ENCODE measurements at places on chromosomes 4 and X.
A peak's percentile ranks its signal among the peaks of the same experiment; 100 is the strongest.

GRCh38 chrX:118553042-118553710 lies 57.6 kb downstream of the DOCK11 start:
- no peak for DNase-seq

- no peak for DNase-seq
These were observed 13.4 kb upstream of the CHRNA9 start for GRCh38 chr4:40321574-40322275.

DNA sequence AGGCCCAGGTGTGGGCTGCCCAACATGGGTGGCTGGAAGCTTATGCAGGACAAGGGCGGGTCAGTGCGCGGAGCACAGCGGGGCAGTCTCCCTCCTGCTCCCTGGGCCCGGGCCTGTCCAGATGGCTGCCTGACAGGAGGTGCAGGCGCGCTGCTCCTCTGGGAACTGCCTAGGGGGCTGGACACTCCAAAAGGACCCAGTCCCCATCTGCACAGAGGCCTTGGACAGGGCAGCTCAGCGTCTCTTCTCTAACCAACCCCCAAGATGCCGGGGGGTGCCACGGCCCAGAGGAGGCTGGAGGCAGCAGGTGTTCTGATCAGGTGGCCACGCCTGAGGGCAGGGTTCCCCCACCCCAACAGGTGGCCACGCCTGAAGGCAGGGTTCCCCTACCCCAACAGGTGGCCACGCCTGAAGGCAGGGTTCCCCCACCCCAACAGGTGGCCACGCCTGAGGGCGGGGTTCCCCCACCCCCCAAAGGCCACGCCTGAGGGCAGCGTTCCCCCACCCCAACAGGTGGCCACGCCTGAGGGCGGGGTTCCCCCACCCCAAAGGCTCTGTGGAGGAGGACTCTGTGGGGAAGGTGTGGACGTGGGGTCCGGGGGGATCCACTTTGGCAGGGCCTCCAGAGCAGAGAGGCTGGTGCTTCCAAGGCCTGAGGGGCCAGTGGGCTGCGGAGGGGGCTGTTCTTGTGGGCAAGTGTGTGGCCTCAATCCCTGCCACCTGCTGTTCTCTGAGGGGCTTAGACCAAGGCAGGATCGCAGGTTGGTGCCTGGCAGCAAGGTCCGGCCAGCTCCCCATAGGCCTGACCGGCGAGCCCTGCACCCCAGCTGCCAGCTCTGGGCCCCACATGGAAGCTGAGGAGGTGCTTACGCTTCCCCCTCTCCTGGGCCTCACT lies 36.1 kb downstream of the CPLX1 start:
- no peak for DNase-seq

- DNase-seq: no peak
These were observed 167.8 kb downstream of the CFAP47 start for GRCh38 chrX:36087366-36087765.

DNA sequence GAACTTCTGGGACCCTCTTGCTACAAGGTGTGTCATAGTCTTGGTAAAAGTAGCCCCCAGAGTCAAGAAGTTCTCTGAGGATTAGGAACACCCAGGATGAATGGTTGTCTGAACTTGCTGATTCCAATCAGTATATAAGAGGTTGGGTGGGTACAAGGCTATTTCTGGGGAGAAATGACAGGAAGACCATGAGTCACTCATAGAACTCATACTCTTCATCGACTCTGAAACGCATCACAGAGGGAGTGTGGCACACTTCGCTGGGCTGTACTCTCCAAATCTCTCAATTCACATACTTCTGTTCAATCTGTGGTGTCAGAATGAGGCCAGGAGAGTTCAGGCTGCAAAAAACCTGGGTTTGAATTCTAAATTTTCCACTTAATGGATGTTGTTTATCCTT lies 193.2 kb upstream of the LEF1 start:
- DNase-seq: no peak

GRCh38 chrX:101602077-101602476 lies 15.7 kb downstream of the ARMCX6 start:
- no peak for DNase-seq

GRCh38 chr4:6221851-6222760 lies 21.8 kb upstream of the JAKMIP1 start:
- peak; percentile 15 for DNase-seq

DNA sequence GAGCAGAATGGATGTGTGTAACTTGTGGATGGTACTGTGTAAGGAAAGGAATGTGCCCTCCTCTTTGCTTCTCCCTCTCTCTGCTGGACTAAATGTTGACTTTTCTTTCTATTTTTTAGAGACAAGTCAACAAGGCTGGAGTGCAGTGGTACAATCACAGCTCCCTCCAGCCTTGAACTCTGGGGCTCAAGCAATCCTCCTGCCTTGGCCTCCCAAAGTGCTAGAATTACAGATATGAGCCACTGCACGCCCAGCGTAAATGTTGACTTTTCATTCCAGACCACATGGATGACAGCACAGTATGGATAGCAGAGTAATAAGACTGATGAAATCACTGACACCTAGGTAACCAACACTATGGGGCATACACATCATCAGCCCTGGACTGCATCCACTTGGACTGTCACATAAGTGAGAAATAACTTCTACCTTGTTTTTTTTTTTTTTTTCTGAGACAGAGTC lies 5.1 kb upstream of the RPS3A start:
- no peak for DNase-seq

DNA sequence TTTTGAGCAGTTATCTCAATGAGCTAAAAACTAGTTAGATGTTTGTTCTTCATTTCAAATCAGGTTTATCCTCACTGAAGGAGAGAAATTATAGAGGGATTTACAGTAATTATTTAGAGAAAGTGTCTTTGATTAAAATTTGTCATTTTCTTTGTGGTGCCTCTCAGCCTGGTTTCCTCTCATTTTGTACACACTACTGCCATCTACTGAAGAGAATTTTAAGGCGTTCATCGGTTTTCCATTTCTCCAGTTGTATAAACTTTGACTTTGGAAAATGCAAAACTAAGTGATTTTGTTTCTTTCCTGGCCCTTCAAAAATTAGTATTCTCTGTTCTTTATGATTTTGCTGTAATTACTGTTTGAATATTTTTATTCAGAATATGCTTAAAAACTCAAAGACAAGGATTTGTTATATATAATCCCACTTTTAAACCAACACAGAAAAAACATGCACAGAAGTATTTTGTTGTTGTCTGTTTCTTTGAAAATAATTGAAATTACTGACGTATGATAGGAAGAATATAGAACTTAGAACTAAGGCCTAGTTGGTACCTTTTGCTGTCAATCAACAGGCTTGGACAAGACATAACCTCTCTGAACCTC lies 34.4 kb upstream of the ANXA3 start:
- no peak for DNase-seq

DNA sequence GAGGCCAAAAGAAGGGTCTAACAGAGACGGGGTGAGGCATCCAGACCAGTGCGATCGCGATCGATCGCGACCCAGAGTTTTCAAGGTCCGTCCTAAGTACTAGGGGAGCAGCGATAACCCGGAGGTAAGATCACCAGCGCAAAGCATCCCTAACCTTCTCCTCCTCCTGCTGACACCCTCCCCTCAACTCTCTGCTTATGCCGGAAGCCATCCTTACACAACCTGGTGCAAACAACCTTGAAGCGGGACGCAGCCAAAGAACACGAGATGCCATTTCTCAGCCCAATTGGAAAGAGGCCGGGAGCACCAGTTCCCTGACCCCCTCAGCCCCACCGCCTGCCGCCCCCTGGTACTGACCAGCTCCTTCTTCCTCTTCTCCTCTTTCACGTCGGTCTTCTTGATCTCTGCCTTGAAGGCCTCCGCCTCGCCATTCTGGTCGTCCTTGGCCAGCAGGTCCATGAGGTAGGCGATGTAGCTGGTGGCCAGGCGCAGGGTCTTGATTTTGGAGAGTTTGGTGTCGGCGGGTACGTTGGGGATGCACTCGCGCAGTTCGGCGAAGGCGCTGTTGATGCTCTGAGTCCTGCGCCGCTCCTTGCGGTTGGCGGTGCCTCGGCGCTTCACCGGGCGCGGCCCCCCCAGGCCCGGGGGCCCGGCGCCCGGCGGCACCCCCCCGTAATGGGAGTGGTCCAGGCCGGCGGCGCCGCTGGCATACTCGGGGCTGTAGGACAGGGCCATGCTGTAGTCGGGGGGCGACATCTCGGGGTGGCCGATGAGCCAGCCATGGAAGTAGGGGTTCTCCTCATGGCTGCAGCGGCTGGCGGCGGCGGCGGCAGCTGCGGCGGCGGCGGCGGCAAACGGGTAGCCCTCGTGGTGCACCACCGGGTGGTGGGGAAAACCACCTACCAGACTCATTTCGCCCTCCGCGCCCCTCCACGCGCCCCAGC lies 1.4 kb downstream of the HAND2 start:
- no peak for DNase-seq

- no peak for DNase-seq
These were observed 56.8 kb downstream of the ARHGAP24 start for GRCh38 chr4:85531560-85532341.

GRCh38 chr4:138398322-138398721 lies 156.2 kb upstream of the SLC7A11 start:
- DNase-seq: no peak

- no peak for DNase-seq
These were observed 63.9 kb upstream of the PSAPL1 start for GRCh38 chr4:7498446-7499200.

DNA sequence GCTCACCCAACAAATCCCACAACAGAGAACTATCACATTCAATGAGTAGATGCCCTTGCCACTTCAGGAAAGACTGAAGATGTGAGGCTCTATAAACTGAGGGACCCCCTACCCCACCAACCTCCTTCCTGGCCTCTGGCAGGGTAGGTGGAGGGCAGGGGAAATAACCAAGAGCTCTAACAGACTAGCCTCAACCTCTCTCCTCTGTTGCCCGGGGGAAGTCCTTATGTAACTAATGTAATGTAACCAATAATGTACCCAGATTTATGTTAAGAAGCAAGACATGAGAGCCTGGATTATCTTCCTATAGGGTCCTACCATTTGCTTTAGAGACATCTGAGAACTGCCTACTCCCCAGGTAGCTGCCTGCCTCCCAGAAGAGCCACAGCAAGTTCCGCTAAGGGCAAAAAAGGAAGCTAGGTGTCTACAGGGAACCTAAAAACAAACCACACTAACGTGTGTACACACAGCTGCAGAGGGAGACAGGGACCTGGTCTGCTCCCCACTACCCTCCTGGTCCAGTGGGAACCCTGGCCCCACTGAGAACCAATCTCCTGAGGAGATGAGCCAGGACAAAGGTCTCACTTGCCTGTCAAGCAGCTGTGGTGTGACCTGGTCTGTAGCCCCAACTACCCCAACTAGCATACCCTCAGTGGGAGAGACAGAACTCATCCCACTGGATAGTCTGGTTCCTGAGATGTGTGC lies 17.7 kb downstream of the OTUD5 start:
- no peak for DNase-seq

DNA sequence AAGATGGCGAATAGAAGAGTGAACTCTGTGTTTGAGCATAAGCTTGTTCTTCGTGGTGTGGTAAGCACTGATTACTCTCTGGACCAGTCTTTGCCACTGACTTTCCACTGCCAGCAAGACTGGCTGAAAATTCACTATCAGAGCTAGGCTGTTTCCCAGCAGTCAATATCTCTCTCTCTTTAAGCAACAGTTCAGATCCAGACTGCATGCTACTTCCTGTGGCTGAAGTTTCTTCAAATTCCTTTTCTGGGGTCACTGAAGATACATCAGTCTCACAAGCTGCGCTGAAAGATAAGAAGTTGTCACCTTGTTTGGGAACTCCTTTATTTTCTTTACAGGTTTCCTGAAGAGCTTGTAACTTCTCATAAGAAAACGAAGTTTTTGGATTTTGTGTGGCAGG lies 54.0 kb upstream of the FAM120C start:
- DNase-seq: no peak

DNA sequence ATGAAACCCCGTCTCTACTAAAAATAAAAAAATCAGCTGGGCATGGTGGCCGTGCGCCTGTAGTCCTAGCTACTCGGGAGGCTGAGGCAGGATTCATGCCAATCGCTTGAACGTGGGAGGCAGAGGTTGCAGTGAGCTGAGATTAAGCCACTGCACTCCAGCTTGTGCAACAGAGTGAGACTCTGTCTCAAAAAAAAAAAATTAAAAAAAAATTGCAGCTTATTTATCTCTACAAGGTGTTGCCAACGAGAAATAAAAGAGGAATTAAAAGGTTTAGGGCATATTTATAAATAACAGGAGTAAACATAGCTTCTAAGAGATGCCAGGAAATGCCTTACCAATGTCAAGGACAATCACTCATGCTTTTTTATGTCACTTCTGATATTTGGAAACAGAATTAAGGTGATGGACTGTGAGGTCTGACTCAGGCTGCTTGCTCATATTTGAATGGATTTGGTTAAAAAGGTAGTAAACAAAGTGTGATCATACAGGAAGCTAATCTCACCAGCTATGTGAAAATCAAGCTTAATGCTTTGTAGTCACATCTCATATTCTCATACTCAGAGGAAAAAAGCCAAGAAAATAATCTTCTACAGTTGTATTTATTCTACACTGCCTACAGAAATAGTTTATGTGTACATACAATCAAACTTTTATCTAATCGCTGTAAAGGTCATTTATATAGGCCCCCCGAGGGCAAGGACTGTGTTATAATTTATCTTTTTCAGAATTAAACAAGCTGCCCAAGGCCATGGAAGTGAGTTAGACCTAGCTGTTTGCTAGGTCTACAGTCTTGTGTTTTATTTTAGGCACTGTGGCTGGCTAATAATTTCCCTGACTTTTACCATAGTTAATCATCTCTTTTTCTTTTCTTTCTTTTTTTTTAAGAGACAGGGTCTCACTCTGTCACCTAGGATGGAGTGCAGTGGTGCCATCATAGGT lies 61.1 kb upstream of the RBMX start:
- DNase-seq: no peak

DNA sequence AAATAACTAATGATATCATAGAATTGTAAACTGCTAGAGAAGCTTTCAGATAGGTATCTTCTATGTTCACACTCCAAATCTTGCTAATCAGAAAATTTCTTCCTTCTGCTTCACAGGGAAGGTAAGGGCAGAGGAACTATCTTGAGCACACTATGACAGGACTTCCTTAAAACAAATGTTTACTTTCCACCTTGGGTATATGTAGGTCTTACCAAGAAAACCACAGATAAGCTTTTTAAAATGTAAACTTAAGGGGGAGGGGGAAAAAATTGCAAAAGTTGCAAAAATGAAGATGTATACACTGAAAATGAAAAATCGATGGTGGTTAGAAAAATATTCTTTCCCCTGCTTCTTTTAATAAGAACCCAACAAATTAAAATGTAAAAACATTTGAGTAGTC lies 30.9 kb downstream of the YTHDC1 start:
- no peak for DNase-seq

DNA sequence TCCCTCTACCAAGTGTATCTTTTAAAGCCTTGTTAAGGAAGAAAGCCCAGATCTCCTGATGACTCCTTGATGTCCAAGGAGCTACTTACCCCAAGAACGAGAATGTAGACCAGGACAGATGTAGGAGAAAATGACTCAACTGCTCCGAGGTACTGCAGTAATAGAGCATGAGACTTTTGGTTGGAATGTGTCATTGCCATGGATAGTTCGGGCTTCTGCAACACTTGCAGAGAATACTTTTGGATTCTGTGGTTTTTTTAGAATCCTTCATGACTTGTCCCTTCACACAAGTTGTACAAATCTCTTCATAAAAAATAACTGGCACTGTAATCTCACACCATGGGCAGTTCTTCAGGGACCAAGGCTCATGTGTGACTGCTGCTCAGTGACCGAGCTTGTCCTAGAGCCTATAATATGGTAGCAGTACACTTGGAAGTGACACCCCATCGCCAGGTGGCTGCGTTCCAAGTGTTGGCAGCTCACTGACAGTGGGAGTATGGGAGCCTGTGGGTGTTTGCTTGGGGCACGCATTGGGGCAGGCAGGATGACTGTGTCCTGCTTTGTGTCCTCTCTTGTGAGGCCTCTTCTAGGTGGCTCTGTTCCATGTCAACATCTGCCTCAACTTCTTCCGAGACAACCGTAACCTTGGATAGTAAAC lies 87.9 kb upstream of the WDR1 start:
- DNase-seq: no peak

Measured in activated naive CD8-positive, alpha-beta T cell treated with anti-CD3 and anti-CD28 coated beads for 36 hours (primary cell).